Fibroblast of skin of left quadriceps (primary cell): ENCODE measurements at places on chromosomes 1 and 21.

GRCh38 chr1:152047413-152047729 is 10.6 kb upstream of the S100A11 start:
- DNase-seq = no peak

GRCh38 chr1:75305061-75305460 is 170.9 kb downstream of the LHX8 start:
- no peak for DNase-seq

GRCh38 chr21:42615924-42616323 is 37.5 kb upstream of the PDE9A start:
- DNase-seq = no peak

DNA sequence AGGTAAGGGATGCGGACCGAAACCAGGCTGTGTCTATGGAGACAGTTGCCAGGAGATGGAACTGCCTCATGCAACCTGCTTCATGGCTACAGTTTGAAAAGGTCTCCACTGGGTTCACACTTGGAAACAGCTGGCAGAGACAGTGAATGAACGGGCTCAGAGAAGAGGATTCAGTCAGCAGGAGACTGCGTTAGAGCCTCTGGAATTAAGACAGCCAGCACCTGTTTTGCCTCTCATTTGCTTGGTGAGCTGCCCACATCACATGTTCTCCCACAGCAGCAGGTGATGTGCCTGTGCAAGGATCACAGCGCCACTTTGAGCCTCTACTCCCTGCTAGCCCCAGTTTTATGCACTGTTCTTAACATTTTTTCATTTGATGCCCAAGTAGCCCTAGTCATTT is 321.0 kb downstream of the PLPP3 start:
- DNase-seq = no peak

DNA sequence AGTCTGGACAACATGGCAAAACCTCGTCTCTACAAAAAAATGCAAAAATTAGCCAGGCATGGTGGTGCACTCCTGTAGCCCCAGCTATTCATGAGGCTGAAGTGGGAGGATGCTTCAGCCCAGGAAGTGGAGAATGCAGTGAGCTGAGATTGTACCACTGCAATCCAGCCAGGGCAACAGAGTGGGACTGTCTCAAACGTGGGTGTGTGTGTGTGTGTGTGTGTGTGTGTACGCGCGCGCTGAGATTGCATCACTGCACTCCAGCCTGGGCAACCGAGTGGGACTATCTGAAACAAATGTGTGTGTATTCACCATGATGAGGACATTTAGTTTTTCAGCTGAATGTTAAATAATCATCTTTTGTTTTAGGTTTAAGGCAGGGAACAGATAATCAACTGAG is 21.1 kb downstream of the USP1 start:
- no peak for DNase-seq

DNA sequence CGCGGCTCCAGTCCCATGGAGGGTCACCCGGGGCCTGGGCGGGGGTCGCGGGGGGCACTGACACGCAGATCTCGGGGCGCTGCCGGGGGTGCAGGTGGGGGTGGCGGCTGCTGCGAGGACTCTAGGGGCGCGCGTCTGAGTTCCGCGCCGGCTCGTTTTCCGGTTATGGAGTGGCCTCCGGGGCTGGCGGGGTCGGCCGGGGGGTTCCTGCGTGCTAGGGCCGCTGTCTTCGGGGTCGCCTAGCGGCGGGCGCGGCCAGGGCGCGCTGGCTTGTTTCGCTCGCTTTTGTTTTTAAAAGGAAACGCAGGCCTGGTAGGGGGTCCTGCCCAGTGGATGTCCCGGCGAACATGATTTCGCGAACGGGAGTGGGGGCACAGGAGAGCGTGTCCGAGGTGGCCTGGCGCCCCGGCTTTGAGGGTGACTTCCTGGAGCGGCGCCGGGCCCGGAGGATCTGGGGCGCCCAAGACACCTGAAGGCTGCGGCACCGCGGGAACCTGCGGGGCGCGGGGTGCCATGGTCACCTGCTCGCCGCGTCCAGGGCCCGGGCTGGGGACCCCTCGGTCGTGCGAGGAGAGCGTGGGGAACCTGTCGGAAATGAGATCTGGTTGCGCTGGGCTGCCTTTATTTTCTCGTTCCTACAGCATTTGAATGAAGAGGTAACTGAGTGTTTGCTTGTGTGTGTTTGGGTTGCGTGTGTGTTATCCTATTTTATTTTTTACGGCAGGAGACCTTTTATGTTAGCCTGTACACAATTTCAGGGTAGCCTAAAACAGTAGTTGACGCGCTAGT is 618 bp downstream of the ETS2 start:
- DNase-seq = no peak

DNA sequence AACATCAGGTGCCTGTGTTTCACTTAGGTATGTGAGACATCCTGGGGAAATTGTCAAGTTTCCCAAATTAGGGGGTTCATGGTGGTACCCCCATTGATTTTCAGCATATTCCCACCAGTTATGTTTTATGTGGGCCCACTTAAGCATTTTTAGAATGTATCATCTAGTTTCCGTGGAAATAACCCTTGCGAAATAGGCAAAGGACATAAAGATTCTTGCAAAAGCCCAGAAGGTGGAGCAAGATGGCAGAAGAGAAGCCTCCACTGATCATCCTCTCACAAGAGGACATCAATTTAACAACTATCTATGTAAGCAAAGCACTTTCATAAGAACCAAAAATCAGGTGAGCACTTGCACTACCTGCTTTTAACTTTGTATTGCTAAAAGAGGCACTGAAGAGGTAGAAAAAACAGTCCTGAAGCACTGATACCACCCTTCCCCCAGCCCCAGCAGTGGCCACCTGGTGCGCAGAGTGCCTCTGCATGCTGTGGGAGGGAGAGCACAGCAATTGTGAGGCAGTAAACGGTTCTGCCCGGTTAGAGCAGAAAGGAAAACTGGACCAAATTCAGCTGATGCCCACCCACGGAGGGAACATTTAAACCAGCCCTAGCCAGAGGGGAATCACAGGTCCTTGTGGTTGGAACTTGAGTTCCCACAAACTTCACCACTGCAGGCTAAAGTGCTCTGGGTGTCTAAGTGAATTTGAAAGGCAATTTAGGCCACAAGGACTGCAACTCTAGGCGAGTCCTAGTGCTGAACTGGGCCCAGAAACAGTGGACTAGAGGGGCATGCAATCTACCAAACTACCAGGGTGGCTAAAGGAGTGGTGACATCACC is 23.2 kb downstream of the MCOLN2 start:
- no peak for DNase-seq

DNA sequence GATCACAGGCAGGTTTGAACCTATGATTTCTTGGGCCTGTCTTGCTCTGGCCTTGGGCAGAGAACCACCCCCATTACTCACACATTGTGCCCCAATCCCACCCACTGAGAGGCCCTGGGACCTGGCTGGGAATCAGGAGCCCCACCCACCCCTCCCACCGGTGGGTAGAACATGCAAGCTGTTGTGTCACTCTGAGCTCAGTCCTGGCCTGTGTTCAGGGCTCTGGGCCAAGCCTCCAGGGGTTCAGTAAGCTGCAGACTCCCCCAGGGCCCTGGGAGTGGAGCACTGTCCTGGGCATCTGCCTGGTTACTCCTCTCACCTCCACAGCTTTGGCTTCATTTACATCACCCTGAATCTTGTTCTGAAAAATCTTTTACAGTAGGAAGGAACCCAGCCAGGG is 270.5 kb downstream of the RRAGC start:
- no peak for DNase-seq

DNA sequence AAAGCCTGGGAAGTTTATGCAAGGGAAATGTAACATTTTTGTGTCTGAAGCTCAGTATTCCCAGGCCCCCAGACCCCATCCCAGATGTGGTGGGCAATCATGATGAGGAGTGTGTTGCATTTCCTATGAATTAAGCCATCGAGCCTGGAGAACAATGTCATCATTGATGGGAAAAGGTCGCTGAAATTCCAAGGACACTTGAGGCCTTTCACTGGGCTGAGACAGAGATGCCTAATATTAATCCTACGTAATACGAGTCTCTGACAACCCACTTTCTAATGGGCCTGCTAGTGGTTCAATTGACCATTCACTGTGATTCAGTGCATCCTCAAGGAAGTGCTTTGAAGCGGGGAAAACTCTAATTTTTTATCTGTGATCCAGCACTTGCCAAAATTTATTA is 291.6 kb downstream of the PLPP3 start:
- no peak for DNase-seq
